ENCODE measurements at places on chromosomes 2 and 18.

DNA sequence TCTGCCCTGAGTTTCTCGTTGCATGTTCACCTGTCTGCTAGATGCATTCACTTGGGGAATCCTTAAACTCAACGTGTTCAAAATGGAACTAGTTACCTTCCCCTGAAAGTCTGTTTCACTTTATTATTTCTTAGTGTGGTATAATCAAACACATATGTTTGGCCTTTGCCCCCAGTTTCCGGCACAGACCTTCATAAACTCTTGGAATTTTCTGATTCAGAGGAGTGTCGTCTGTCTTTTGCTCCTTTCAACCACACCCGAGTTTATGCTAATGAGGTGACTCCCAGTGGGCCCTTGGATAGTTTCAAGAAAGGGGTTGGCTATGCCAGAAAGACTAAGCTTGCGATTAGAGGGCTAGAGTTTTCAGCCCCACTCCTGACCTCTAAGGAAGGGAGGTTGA, 198.9 kb downstream of the CDCA7 start:
- no peak for DNase-seq

DNA sequence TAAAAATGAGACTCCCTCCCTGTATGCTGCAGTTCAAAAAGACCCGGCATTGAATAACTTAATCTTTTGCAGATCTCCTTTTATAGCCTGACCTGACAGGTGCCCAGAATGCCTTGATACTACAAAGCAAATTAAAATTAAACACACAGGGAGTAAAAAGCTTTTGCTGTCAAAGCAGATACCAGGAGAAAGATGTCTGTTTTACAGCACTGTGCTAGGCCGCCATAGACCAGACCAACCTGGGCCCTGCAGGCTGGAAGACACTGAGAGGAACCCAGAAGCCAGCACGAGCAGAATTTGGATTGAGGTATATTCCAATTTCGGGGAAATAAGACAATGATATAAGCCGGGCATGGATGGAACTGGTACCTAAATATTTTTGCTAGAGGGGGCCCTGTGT, 602.8 kb upstream of the SOX11 start:
- DNase-seq, result no peak

- no peak for DNase-seq
Measured at GRCh38 chr2:83823229-83823628, 635.9 kb downstream of the SUCLG1 start.

DNA sequence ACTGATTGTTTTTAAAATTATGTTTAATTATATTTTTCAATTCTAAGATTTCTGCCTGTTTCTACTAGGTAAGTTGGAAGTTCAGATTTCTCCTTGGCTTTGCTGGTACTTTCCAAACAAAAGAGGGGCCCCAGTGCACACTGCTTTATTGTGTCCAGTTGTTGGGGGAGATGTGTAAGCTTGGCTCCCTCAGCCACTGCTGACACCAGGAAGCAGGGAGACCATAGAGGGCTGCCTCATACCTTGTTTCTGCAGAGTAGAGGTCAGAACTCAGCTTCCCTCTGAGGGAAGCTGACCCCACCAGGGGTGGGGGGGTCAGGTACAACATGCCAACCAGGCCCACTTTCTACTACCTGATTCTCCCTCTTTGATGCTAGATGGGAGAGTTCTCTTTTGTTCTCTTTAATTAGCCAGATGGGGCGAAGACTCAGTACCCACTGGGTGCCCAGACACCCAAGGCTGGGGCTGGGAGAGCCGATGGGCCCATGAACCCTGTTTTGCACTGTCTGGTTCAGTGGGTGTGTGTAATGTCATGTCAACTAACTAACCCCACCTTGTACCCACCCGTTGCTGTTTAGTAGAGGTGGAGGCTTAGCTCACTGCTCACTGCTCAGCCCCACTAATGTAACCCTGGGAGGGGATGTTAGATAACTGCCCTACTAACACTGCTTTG, 14.7 kb downstream of the BCL2L11 start:
- no peak for DNase-seq

GRCh38 chr18:35775887-35776286, 194.3 kb downstream of the GALNT1 start:
- DNase-seq, result no peak

DNA sequence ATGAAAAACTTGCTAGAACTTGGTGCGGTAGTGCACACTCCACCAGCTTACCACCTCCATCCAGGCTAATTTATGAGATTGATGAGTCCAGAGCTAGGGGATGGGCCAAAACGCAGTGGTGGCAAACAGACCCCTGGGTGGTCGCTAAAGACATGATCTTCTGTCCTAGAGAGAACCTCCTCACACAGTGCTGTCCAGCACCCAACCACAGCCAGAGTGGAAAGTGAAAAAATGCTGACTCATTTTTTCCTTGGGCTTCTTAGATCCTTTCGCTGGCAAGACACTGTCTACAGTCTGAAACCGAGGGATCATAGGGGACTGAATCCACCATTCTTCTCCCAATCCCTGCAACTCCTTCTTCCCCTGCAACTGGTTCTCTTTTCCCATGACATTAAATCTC, 4.1 kb downstream of the ANTXR1 start:
- no peak for DNase-seq

GRCh38 chr2:187627153-187627552, 72.9 kb upstream of the TFPI start:
- no peak for DNase-seq

DNA sequence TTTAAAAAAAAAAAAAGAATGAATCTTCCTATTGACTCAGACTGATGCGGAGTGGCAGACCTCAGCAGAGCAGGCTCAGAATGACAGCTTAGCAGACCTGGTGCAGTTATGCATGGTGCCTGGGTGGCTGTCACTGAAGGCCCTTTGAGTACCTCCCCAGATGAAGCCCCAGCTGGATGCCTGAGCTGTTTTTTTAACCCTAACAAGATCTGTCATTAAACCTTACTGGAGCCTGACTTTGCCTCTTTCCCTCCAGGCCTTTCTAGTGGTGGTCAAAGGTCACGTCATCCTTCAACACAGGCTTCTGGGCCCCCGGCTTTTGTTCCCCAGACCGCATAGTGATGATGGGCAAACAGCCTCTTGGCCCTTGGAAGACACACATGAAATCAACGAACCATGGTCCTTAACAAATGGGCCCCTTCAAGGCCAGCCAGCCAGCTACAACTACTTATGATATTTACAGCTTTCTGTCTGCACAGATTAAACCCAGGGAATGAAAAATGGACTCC, 138.3 kb upstream of the CYP1B1 start:
- DNase-seq, result no peak

- DNase-seq, result no peak
Measured at GRCh38 chr18:70260683-70261082, 28.2 kb upstream of the SOCS6 start.

DNA sequence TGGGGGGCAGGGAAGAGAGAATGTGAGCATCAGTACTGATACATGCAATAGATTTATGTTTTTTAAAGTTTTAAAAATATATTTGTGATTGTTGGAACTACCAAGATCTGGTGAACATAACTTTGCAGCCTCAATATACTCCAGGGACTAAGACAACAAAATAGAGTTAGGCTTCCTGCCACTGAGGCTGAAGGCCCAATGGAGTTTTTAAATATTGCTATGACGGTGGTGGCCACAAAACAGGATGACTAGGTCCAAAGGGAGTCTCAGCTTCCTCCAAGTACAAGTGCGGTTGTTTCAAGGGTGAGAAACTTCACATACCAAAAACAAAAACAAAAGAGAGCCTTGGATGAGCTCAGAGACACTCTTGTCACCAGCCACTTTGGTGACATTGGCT, 72.9 kb downstream of the CCBE1 start:
- no peak for DNase-seq

GRCh38 chr2:27096748-27097297, 10.3 kb downstream of the KHK start:
- DNase-seq, result no peak

DNA sequence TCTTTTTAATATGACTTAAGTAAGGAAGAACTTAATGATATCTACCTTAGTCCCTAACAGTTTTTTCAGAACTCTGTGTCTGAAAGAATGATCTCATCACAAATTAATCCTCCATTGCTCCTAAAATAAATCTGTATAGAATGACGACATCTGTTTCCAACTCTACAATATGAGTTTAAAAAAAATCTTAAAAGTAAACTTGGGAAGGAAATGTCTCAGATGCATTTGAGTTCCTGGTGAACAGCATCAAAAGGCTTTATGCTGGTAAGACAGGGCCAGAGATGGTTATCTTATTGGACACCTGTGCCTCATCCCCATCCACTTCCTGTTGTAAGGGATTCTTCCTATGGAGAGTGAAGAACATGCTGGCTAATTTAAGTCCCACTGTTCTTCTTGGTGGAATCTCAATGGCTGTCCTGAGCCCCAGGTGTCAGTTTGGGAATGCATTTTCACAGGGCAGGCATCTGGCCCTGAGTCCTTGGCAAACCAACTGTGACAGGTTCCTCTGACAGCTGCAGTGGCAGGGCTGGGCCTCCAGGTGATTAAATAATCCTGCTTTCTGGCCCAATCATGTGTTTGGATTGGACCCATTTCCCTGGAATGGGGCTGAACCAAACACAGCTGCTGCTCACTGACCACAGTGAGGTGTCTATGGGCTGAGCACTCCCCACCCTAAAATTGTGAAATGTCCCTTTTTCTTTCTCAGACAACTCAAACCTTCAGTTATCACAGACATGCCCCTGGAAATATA, 12.9 kb upstream of the NCKAP5 start:
- no peak for DNase-seq

DNA sequence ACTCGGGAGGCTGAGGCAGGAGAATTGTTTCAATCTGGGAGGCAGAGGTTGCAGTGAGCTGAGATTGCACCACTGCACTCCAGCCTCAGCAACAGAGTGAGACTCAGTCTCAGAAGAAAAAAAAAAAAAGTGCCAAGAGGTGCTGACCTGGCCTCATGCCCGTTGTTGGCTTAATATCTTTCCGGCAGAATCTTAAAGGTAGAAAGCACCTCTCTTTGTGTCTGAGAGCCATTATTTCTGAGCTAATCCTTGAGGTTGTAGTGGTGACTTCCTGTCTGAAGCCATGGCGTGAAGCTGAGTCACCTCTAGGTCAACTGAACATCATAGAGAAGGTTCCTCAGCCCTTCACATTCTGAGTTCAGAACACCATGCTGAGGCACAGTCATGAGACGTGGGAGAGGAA, 60.4 kb downstream of the WDSUB1 start:
- DNase-seq, result no peak

- no peak for DNase-seq
Measured at GRCh38 chr2:235957251-235957650, 210.9 kb downstream of the GBX2 start.

DNA sequence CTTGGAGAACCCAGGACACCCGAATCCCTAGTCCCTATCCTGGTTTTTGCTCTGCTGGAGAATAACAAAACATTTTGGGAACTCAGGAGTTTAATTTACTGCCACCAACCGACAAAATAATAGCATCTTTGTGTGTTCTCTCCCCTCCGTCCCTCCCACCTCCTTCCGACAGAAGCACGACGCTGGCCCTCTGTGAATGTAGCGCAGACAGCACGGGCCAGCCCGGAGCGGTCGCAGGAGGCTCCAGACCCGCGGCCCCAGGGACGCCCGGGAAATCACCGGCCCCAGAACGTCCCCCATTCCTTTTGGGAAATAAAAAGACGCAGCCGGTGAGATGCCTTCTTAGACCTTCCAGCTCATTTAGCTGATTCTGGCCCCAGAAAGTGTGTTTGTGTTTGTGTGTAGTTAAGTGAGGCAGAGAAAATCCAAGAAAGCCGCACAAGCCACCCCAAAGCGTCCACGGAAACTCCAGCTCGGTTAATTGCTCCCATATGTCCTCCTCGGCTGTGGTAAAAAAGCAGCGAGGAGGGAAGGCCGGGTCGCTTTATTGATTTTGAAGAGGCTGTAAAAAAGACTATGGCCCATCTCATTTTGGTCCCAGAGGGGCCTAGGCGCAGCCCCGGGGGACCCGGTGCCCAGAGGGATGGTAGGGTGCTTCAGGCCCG, 577 bp upstream of the TANC1 start:
- DNase-seq, result no peak

DNA sequence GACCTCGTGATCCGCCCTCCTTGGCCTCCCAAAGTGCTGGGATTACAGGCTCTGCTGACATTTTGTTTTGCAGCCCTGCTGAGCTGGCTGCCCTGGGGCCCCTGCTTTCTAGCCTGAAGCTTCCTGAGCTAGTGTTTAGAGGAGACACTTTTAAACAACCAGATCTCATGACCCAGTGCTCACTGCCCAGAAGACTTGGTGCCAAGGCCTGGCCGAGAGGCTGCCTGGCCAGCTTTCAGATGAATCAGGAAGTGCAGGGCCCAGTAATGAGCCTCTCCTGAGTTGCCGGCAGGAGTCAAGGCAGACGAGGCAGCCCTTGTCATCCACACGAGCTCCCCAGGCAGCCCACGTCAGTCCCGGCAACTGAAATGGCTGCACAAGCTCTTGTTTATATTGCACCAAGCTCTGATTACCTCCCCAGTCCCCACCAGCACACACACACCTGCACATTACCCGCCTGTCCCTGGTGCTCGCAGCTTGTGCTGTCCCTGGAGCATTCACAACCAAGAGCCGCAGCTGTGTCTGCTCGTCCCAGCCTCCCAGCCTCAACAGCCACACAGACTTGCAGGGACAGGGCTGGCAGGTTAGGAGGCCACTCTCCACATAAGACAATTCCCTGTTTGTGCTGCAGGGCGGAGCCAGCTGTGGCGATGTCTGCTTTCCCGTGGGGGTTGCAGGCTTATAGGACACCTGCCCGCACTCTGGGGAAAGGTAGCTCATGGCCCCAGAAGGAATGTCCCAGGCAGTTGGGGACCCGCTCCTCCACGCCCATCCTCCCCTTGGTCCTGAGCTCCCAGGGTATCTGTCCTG, 331.2 kb upstream of the MYT1L start:
- DNase-seq, result no peak

DNA sequence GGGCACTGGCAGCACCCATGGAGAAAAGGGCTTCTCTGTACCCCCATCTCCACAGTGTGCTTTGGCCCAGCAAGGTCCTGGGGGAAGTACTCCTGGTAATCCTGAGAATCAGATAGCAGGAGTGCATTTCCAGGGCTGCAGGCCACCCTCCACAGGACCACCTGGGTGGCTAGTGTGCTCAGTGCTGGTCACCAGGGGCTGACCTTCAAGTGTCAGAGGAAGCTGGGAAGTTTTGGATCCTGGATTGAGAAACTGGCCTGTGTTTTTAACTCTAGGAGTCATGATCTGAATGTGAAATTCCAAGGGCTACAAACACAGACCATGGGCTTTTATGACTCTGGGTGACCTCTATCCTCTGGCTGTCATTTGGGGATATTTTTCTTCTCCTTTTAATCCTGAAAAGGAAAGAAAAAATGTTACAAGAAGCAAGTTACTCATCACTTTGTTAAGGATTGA, 9.3 kb downstream of the RHOB start:
- no peak for DNase-seq

- DNase-seq, result no peak
Measured at GRCh38 chr18:74316257-74317170, 875 bp downstream of the C18orf63 start.

- DNase-seq, result no peak
Measured at GRCh38 chr2:143071185-143071876, 57.9 kb upstream of the ARHGAP15 start.

- DNase-seq, result no peak
Measured at GRCh38 chr2:73968357-73968937, 16.3 kb upstream of the TET3 start.
